ENCODE measurements at places on chromosomes 7 and 10.

DNA sequence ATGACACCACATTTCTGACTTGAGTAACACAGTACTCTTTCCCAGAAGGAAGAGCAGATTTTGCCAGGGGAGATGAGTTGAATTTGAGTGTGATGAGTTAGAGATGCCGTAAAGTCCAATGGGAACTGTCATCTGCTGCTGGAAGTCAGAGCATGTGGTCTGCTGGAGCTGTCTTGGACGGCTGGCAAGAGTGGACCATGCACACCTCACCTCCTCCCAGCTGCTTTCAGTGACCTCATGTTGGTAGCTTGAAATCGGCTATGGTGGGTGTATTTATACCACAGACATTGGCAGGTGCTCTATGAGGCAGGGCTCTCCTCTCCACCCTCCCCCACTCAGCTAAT, 82.3 kb downstream of the COL13A1 start:
- DNase-seq: no peak

GRCh38 chr10:5151076-5151475, 33.9 kb downstream of the AKR1C8 start:
- no peak for DNase-seq

DNA sequence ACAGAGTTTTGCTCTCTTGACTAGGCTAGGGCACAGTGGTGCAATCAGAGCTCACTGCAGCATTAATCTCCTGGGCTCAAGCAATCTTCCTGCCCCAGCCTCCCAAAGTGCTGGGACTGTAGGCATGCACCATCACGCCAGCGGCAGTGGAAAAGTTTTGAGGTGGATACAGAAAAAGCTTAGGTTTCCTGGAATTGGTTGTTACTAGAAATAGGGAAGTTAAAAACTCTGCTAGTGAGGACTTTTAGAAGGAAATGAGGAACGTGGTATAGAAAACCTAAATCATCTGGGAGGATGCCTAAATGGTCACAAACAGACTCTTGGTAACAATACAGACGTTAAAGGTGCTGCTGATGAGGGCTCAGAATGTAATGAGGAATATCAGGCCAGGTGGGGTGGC, 10.9 kb upstream of the SNX8 start:
- DNase-seq: no peak

DNA sequence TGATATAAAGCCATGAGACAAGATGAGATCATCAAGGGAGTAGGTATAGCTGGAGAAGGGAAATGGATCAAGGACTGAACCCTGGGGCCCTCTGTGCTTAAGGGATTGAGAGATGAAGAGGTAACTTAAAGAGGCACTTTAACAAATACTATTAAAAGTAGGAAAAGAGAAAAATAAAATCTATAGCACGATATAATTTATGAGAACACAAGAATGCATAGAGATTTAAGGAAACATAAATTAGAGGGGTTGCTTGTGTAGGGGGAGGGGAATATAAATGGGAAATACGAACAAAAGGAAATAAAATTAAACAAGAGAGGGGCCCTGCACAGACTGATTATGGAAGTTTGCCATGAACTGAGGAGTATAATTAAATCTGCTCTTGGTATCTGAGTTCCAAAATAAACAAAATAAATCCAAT, 15.6 kb upstream of the LRRC17 start:
- DNase-seq: no peak

DNA sequence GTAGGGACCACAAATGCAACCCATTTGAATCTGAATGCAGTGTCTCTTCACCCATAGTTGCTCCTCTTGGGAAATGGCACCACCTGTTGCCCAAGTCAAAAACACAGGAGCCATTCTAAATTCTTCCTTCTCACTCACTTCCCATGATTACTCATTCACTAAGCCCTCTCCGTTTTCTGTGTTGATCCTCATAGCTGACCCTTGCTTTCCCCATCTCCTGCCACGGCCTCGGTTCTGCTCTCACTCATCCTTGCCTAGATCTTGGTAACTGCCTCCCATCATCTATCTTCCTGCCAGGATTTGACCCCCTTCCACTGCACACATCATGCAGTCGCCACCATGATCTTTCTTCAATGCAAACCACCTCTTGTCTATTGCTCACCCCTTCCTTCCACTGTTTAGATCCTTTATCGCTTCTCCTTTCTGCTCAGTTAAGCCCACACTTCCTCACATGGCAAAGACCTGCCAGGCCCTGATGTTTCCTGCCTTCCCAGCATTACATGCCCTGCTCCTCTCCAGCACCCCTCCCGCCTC, 19.0 kb upstream of the CPN1 start:
- DNase-seq: no peak

DNA sequence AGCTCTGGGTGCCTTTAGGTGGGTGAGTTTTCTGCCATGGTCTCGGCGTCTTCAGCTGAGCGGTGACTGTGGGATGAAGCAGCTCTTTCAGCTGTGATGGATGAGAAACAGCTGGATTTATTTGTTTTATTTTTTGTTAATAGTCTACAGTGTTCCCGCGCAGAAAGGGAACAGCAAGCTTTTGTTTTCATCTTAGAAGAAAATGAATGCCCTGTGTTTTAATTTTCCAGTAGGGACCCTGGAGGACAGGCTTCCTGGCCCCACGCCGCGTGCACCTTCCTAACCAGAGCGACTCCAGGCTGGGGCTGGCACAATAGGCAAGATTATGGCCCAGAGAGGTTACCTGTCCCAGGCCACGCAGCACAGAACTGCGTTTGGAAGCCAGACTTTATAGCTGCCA, 57.6 kb downstream of the GTF2IRD1 start:
- DNase-seq: no peak

GRCh38 chr10:94125856-94126255, 132.1 kb downstream of the PLCE1 start:
- no peak for DNase-seq

DNA sequence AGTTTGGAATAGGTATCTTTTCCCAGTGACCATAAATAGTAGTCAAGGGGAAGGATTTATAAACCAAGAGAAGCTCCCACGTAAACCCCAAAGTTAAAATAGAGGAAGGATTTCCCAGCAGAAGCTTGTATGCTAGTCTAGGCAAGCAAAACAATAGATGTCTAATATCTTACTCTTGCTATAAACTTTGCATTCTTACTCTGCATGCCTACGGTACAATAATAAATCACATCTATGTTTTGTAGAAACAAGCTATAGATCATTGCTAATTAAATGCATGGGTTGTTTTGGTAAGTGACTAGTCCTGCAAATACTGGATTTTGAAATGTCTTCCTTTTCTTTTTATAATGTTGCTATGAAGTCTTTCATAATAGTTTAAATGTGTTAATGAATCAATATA, 585.5 kb downstream of the INHBA start:
- DNase-seq: no peak

DNA sequence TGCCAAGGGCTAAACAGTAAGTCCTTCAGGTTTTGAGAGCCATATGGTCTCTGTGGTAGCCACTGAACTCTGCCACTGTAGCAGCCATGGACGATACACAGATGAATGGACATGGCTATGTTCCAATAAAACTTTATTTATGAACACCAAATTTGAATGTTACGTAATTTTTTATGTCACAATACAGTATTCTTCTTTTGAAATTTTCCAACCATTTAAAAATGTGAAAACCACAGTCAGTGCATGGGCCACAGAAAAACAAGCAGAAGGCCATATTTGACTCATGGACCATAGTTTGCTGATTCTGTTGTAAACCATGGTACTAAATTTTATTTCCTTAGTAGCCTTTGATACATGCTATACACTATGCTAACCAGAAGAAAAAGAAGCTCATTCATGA, 361.8 kb downstream of the MAGI2 start:
- no peak for DNase-seq

DNA sequence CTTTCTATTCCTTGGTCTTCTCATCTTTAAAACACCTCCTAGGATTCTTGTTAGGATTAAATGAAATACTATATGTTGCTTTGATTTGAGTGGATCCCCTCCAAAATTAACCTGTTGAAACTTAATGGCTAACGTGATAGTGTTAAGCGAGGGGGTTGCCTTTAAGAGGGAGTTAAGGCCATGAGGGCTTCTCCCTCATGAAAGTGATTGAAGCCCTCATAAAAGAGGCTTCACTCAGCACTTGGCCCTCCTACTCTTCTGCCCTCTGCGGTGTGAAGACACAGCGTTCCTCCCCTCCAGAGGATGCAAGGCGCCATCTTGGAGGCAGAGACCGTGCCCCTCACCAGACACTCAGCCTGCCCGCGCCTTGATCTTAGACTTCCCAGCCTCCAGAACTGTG, 46.6 kb downstream of the CNNM2 start:
- no peak for DNase-seq

- no peak for DNase-seq
Observed at GRCh38 chr10:9848981-9849380, 1168.7 kb upstream of the CELF2 start.

- no peak for DNase-seq
Observed at GRCh38 chr7:16991551-16991950, 109.8 kb upstream of the AGR3 start.

GRCh38 chr10:22927661-22928403, at the start of gene ARMC3:
TSS of gene ARMC3 (plus strand) at chr10:22928053. CDS start at chr10:22931997, 3,944 bp downstream.
- no peak for DNase-seq

DNA sequence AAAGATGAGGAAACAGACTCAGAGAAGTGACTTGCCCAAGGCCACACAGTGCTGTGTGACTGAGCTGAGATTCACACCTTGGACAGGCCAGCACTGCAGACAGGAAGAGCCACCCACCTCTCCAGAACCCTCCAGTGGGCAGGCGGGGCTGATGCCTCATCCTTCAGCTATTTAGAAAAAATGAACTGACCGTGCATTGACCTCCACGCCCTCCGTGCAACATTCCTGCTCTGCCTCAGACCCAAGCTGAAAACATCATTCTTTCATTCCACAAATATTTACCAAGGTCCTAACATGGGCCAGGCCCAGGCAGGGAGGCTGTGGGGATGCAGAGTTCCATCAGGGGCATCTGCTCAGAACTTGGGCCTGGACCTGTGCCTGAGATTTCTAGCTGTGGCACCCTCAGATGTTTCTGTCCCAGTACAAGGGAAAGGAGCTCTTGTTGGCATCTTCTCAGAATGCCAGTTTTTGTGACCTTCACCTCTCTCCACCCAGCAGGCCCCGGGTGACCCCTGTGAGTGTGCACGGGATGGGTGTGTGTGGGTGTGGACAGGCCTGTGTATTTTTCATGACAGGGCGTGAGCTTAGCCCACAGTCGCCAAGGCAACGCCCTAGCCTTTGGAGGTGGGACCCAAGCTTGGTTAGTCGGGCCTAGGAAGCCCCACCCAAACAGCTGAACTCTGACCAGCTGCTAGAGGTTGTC, 6.5 kb downstream of the VSIR start:
- DNase-seq: peak; percentile 94

- no peak for DNase-seq
Observed at GRCh38 chr7:27245124-27245797, 2.7 kb downstream of the EVX1 start.

DNA sequence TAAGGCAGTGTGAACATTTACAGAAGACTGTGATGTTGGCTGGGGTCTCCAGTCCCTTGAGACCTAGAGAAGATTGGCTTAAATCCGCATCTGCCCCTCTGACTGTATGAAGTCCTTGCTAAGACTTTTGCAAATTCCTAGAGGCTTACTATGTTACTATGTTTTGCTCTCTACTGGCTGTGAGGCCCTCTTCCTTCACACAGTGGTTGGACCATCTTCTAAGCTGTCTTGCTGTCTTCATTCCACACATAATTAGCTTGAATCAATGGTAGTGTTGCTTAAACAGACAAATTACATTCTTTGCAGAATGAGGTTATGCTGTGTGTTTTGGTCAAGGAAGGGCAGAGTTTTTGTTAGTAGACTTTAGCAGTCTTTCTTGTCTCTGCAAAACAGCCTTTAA, 658.0 kb downstream of the TYW1 start:
- DNase-seq: no peak

DNA sequence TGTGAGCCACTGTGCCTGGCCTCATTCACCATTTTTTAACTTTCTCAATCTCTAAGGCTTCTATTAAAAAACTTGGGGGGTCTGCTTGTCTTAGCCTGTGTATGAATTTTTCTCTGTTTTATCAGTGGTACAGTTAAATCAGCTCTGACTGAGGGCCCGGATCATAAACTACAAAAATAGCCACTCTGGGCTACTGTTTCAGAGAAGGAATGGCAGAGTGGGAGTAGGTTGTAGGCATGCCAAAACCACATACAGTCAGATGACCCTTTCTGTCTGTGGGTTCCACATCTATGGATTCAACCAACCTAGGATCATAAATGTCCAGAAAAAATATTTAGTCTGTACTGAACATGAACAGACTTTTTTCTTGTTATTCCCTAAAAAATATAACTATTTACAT, 21.3 kb downstream of the TBC1D12 start:
- no peak for DNase-seq

- no peak for DNase-seq
Observed at GRCh38 chr10:102718220-102718619, 3.8 kb downstream of the SFXN2 start.

DNA sequence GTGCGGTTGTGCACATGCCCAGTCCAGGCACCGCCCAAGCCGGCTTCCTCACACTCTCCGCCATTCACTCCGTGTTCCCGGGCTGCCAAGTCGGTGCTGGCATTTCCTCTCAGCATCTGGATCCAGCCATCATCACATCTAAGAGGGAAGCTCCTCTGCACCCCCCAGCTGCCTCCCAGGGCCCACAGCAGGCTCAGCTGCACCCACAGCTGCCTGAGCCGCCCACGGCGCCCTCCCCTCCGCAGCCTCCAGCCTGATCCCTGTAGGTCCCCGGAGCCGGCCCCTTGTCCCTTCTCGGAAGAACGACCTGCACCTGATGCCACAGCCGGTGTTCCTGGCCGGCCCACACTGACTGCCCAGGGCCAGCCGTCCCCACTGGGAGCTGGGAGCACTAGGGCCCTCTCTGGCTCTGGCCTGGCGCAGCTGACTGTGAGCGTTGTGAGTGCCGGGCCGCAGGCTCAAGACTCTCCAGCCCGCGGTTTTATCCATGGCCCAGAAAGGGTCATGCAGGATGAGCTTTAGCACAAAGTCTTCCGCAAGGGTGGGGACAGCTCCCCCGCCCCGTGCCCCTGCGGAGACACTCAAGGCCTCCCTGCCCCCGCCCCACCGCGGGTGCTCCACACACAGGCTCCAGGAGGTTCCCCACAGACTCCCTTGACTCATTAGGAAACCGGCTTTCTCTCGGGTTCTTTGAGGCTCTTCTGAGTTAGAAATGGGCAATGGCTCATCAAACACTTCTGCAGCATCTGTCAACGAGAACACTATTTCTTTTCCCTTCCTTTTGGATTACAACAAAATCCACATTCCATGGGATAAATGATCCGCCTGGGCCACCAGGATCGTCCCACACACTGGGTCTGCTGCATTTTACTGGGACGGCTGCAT, 31.2 kb downstream of the CFAP46 start:
- no peak for DNase-seq

DNA sequence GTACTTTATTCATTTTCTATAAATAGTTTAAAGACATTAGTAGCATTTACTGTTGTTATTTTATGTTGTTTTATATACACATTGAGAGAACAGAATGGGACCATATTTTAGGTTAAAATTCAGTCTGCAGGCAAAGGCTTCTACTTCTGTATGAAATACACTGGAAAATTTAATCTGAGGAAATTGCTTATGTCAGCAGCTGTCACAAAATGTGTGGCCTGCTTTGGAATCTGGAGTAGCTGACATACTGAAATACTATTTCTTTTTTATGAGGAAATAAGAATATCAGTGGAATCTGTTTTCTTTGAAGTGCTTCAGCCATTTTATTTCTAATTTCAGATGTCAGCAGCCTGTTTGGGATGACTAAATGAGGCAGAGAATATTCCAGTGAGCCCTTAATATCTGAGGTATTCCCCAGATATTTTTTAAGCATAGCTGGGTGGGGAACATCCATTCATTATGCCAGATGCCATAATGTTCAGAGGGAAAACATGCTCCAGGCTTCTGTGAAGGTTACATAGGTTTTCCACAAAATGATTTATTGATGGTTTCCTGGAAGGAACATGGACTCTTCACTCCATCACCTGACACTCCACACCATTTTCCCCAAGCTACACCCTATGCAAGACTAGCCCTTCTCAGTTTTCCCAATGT, 267.1 kb downstream of the ARL4A start:
- no peak for DNase-seq
